ENCODE measurements at places on chromosomes 4 and X. TPM values are rescaled to one million over a fixed set of nuclear protein-coding genes. Genes with fewer than 3 reads are reported as not detected.
A peak's percentile ranks its signal among the peaks of the same experiment; 100 is the strongest.

DNA sequence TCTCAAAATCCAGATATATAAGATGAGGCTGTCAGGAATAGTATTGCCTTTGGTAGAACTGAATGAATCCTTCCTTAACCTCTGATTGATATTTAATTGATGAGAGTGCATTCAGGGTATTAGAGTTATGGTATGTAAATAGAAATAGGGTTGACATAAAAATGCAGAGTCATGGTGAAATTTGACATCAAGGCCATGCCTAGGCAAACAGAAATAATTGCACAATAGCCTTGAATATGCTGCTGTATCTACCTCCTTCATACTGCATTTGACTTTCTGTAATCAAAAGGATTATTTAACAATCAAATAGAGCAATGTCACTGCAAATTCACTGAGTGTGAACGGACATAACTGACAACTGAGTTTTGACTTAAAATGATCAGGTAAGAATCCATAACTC, 1316.3 kb downstream of the STIM2 start:
- DNase-seq, result no peak

ARSD gene
- total RNA-seq, result 1.5 TPM

MAGEA4 gene
- not detected for total RNA-seq

DNA sequence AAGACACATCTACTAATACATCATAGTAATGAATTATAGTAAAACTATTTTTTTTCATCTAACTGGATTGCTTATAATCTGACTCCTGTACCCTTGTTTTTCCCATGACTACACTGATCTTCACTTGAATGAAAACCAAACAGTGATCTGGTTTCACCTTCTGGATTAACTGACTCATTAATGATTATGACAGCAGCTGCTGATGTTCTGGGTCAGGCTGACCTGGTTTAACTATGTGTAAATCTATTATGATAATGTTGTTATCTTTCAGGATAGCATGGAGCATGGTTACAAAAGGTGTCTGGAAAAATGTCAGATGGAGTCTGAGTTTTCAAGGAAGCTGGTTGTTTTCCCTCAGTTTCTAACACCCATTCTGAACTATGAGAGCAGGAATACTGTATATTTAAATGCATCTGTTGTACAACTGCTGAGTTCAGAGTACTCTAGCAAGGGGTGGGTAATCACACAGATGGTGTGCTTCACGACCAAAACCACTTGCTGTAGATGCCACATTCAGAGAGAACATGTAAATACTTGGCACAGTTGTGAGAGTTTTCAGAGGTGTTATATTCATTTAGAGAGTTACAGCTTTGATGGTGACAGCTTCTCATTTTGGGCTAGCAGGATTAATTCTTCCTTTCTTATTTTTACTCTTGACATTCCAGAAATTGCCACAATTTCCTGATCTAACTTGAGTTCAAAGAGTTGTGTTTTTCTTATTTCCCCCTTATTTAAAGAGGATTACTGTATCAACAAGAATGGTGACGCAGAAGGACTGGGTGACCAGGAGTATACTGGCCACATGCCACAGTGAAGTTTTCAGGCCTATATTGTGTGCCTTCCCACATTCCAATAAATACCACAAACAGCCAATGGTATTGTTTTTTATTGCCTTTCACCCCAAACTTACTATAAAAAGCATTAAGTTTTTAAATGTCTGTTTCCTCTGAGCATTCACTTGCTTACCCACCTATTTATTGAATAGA, 249.7 kb upstream of the TET2 start:
- no peak for DNase-seq

- DNase-seq, result no peak
Observed at GRCh38 chr4:104747635-104748034, 252.9 kb upstream of the CXXC4 start.

DNA sequence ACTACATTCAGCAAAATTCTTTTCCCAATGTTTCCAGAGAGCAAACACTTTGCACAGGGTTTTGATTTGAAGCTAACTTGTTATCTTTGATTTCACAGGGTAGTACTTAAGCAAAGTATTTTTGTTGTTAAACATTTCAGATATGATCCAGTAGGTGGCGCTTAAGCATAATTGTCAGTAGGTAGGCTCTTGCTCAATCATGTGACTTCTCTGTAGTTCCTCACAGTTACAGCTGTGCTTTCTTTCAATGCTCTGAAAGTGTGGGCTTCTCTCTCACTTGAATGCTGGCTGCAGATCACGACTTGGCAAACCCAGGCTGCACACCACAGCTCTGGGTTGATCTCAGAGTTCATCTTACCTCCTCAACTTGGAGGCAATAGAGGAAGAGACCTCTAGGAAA, 1016.5 kb downstream of the SH3BGRL start:
- DNase-seq, result peak; percentile 38

GPR143 gene
- not detected for total RNA-seq

DNA sequence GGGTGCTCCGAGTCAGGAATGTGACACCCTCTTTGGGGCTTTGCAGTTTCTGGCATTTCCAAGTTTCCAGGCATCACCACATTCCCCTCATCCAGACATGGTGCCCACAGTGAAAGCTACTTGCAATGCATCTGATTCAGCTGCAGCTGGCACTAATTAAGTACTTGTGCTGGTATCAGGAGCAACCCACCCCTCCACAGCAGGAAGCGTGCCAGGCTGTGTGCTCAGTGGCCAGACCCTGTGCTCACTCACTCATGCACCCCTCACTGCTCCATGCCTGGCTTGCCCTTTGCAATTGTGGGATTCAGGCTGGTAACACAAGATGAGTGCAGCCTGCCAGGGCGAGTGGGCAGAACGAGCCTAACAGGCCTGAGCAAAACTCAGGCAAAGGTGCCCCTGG, 271.2 kb downstream of the EPHA5 start:
- DNase-seq, result no peak
